ENCODE measurements at places on chromosomes 2 and 18.
A peak's percentile ranks its signal among the peaks of the same experiment; 100 is the strongest.

GRCh38 chr2:169065422-169065821 lies 3.9 kb upstream of the DHRS9 start:
- no peak for DNase-seq

- no peak for DNase-seq
These were observed 421.7 kb downstream of the STK39 start for GRCh38 chr2:167825664-167826063.

- no peak for DNase-seq
These were observed 86.4 kb downstream of the XRCC5 start for GRCh38 chr2:216195565-216196029.

- no peak for DNase-seq
These were observed 209.0 kb downstream of the FAM210A start for GRCh38 chr18:13517369-13517768.

DNA sequence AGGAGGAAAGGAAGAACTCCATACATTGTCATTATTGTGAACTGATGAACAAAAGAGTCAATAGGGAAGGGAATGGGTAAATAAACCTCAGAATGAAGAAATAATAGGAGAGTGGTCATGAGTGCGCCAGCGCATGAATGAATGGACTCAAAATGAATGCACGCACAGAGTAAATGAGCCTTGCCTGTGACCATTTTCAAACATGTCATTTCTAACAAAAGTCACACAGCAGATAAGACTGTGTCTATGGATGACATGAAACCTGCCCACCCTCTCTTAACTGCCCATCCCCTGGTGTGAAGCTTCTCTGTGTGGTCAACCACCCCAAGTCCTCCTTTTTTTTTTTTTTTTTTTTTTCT lies 121.1 kb upstream of the TEX51 start:
- DNase-seq, result no peak

DNA sequence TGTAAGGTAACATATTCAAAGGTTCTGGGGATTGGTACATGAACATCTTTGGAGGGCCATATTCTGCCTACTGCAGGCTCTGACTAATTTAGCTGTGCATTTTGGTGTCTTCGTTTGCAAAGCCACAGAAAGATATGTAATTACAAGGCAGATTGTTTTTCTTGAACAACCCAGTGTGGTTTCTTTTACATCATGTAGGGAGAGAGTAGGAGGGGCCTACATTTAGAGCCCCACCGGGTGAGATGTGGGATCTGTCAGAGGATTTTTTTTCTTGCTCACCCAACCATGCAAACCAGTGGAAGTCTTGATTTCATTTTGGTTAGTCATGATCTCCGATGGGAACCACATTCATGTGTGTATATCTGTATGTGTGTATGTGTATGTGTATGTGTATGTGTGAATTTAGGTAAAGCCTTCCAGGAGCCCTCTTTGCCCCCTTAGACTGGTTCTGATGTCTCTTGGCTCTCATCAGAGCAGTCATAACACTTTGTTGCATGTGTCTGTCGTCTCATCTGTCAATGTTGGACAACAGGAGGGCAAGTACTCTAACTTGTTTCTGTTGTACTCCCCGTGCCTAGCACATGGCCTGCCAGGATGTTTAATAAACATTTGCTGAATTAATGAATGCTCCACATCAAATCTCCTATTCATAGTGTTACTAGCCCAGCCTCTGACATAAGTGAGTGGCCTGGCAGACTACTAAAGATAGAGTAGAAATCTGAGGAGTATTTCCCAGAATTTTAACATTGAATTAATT lies 239.9 kb downstream of the MTX2 start:
- DNase-seq, result no peak

- DNase-seq, result no peak
These were observed 158.3 kb downstream of the LDLRAD4 start for GRCh38 chr18:13376841-13377351.

- DNase-seq, result no peak
These were observed 39.7 kb upstream of the NABP1 start for GRCh38 chr2:191638079-191638801.

- no peak for DNase-seq
These were observed 27.3 kb downstream of the NDUFA10 start for GRCh38 chr2:239997686-239998409.

DNA sequence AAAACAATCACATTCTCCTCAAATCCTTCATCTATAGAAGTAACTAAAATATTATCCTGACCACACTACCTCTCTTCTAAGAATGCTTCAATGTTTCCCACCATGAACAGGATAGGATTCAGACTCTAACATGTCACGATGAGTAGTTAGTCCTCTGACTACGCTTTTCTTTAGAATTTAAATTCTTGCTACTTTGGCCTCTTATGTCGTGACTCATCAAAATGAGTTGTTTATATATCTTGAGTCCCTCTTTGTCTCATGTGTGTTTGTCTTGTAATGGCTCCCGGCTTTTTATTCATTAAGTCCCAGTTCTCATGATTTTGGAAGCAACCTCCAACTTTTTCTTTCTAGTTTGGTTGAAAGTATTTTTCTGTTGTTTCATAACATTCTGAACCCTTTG lies 1289.2 kb downstream of the DSC3 start:
- no peak for DNase-seq

DNA sequence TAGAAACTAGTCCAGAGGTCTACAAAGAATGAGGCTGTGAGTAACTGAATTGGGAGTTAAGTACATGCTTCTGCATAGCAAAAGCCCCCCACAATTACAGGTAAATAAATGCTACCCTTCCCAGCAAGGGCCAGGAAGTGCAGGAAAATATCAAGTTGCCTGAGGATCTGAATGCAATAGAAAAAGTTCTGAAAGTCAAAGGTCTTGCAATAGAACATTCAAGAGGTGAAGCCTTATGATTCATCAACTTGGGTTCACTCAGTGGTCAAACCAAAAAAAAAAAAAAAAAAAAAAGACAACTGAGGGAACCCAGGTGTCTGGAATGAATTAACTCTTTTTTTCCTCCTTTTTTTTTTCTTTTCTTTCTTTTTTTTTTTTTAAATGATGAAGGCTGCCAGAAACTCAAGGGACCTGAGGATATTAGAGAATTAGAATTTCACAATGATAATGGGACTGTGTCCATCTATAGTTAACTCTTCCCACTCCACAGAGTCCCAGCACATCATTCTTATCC lies 42.9 kb upstream of the RFX8 start:
- DNase-seq, result no peak

GRCh38 chr2:207088839-207089238 lies 76.9 kb downstream of the KLF7 start:
- DNase-seq, result no peak

DNA sequence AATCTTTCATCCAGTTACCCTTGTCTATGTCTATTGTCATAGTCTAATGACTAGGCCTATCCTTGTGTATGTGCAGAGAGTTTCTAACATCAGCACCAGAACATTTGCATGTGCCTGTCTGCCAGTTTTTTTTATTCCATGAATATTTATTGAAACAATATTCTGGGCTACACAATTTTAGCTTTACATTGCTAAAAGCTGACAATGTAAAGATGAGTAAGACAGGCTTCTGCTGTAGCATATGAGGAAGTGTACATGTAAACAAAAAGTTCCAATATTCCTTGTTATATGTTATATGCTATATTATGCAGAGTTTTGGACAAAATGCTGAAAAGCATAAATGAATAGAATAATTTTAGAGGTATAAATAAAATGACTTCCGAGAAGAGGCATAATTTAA lies 357.7 kb downstream of the NYAP2 start:
- no peak for DNase-seq

DNA sequence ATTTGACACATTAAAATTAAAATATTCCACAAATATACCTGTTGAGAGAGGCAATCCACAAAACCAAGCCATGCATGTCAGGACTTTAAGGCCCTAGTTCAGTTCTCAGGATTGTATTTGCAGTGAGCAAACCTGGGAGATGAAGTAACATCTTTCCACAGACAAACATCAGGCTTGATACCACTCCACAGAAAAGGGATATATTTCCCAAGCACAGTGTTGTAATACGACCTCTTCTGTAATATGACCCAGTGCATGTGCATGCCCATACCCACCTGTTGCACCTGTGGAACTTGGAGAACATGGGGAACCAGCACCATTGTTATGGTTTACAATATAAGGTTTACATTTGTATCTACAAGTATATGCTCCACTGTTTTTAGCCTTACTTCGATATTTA lies 184.0 kb downstream of the PDE11A start:
- no peak for DNase-seq

- DNase-seq, result no peak
These were observed 34.7 kb downstream of the ST6GAL2 start for GRCh38 chr2:106851087-106851874.

DNA sequence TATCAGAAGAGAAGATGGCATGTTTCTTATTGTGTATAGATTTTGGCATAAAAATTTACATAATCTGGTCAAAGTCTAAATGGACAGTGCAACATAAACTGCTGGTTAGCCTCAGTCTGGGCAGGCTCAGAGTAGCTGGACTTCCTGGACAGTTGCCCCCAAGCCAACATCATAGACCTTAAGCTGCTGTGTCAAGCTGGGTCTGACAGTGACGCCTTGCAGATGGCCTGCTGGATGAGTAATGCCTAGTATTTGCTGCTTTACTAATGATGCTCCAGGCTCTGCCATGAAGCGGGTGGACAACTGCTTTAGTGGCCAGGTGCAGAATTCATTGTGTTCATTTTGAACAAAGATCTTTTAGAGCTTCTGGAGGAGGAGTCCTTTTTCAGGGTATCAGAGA lies 603.7 kb upstream of the ZEB2 start:
- no peak for DNase-seq

GRCh38 chr2:171522788-171523087 lies 464 bp downstream of the CYBRD1 start:
- no peak for DNase-seq

DNA sequence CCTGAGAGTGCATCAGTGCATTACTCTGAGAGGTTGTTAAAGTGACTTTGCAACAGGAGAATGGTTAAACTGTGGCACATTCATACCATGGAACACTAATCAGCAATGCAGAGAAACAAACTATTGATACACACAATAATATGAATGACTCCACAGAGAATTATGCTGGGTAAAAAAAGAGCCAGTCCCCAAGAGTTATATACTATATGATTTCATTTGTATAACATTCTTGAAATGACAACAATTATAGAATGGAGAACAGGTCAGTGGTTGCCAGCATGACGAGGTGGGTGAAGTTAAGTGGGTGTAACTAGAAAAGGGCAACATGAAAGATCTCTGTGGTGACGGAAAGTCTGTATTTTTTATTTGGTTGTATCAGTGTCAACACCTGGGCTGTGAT lies 3.0 kb upstream of the NT5C1B start:
- DNase-seq, result no peak

GRCh38 chr2:196234672-196235071 lies 63.3 kb upstream of the STK17B start:
- peak; percentile 7 for DNase-seq

GRCh38 chr2:103823847-103824246 lies 1030.1 kb upstream of the POU3F3 start:
- no peak for DNase-seq

DNA sequence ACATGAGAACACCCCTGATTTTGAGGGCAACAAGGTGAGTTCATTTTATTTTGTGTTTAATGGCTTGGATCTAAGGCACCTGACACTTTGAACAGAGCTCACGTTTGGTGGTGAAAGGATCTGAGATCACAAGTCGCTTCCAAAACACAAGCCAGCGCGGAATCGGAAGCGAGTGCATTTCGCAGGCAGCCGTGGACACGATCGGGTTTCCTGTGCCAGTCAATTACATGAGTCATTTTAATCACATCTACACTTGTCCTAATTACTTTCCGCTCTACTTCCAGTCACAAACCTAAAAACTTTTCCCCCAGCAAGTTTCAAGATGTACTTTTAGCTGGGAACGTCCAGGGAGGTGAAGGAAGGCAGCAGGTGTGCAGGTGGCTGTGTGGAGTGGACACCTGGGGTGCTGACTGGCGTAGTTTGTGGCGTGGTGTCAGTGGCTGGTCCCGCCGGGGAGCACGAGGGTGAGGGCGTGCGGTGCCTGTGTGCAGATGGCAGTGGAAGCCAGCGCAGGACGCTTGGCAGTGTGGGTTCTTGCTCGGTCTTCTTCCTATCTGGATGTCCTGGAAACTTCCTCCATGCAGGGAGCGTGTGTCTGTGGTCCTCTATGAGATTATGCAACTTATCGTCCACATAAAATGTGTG lies 75.6 kb downstream of the DCDC2C start:
- DNase-seq, result no peak

DNA sequence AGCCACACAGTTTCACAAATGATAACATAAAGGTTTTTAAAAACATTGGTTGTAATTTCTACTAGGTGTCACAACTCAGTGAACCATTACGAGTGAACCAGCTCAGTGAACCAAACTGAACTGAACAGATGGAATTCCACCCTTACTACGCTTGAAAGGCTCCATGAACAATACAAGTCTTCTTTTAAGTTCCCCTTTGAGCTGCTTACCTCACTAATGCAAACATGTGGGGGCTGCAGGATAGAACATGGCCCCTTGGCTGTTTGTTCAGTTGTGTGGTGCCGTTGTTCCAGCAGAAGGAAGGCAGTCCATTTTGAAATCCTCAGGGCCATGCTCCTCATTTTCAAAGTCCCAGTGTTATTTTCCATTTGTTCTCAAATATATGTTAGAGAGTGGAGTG lies 30.7 kb upstream of the KLHL14 start:
- no peak for DNase-seq

DNA sequence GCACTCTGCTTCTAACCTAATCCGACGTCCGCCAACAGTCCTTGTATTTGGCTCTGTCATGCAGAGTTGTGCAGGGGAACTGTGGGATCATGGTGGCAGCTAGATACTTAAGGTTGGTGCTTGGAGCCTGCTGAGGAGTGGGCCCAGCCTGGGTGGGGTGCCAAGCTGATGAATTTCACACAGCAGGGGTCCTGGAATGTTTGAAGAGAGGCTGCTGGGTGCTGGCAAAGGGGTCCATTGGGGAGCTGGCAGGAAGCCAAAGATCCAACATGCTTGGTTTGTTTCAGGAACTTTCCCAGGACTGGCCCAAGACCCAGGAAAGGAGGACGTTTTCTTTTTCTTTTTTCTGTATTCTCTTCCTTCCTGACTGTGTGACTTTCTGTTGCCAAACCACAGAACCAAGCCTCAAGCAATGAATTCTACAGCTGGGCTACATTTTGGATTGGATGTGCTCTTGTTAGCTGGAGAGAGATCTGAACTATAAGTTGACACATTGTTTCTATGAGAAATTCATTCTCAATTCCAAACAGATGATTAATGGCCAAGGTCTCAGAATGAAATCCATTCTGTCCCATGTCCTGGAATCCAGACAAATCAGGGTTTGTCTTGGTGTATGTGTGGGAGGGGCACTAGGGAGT lies 49.9 kb downstream of the DHRS9 start:
- no peak for DNase-seq

- peak; percentile 19 for DNase-seq
These were observed 662.6 kb upstream of the ACVR2A start for GRCh38 chr2:147182260-147182659.

GRCh38 chr2:136122661-136123060 lies 4.7 kb upstream of the CXCR4 start:
- no peak for DNase-seq

All from effector memory CD8-positive, alpha-beta T cell (primary cell).